Coronary artery (tissue), 2 donors: ENCODE measurements at places on chromosomes 13 and 19.

DNA sequence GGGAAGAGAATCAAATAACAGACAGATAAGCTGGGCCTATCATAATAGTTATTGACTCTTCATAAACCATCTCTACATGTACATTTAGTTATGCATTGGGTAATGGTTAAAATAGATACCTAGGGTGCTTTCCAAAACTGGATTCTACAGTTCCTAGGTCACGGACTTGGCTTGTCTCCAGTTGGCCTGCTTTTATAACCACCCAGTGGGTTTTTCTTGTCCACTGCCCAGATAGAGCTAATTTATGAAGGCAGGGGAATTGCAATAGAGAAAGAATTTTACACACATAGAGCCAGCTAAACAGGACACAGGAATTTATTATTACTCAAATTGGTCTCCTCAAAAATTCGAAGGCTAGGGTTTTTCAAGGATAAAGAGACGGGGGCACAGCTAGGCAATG, 97.3 kb downstream of the FAM216B start:
- no peak for DNase-seq

GRCh38 chr19:7844951-7845350, 14.9 kb downstream of the EVI5L start:
- DNase-seq, result no peak

DNA sequence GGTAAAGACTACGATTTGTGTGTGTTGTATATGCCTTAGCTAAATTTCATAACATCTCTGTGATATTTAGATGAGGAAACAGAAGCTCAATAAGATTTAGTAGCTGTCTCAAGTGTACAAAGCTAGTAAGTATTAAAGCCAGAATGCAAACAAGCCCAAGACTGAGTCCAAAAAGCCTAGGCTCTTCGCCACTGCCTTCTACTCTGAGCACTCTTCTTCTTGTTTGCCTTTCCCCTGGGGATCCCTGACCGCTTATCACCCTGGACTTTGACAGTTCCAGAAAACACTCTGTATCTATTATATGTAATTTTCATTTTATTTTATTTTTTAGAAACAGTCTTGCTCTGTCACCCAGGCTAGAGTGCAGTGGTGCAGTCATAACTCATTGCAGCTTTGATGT, 5.8 kb downstream of the TM9SF2 start:
- DNase-seq, result no peak

GRCh38 chr19:3496392-3497273, 3.8 kb downstream of the DOHH start:
- DNase-seq, result no peak
